Neural crest cell (in vitro differentiated cells): ENCODE measurements at places on chromosomes 1 and 21.

GRCh38 chr1:23718482-23718881 lies 24.8 kb upstream of the ELOA start:
- peak; percentile 43 for DNase-seq

DNA sequence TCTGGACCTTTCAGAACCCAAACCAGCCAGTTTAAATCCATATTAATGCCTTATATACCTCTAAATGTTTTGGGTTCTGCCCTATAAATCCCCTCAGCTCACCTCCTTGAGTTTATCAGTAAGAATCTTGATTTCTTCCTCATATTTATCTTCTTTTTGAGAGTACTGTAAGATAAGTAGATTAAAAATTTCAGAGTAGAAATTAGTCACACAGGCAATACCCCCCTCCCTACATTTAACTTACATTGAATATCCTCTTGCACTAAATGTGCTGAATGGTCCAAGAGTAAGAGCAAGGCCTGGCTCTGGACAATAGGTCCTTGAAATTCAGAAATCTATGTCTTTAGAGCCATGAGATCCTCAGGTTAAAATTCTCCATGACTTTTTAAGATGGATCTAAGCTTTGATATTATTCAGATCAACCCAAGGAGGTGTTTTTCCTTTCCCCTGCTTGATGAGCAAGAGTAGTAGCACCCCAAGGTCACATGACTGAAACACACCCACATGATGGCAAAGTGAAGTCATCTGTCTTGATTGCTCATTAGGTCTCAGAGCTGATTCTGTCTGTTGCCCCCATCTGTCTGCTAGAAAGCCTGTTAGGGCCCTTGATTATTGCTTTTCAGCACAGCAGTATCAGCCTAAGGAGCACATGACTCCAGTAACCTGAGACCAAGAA lies 15.8 kb upstream of the NUP210L start:
- no peak for DNase-seq

GRCh38 chr1:58654322-58654721 lies 45.5 kb downstream of the MYSM1 start:
- DNase-seq, result no peak

- no peak for DNase-seq
Measured at GRCh38 chr21:44802396-44803153, 955 bp upstream of the UBE2G2 start.

- no peak for DNase-seq
Measured at GRCh38 chr21:45894906-45895777, 86.4 kb upstream of the COL6A1 start.

GRCh38 chr1:244297616-244298015 lies 154.1 kb downstream of the ADSS2 start:
- no peak for DNase-seq

- no peak for DNase-seq
Measured at GRCh38 chr1:39670689-39671088, 1.2 kb downstream of the NT5C1A start.

GRCh38 chr1:200448034-200448762 lies 38.4 kb upstream of the ZNF281 start:
- no peak for DNase-seq

DNA sequence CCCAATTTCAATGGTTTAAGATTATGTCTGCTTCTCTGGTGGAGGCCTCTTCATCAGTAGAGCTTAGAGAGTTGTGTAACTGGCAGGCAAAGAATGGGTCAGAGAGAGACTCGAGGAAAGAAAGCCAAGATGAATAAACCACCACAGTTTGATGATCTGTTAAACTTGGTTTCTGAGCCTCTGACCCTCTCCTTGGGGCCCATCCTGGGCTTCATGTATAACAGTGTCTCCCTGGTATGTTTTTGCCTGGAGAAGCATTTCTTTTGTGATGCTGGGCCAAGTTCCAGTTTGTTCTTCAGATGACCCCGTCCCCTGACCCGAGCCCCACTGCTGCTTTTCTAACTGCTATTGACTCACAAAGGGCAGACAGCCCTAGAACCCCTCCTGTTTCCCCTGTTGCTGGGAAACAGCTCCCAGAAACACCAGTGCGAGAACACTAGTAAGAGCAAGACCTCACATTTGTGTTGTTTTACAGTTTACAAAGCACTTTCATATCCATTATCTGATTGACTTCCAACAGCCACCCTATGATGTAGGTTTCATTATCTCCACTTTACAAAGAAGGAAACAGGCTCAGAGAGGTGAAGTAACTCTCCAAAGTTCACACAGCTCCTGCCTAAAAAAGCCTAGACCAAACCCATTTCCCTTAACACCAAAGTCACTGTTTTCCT lies 9.0 kb downstream of the CD2 start:
- no peak for DNase-seq

DNA sequence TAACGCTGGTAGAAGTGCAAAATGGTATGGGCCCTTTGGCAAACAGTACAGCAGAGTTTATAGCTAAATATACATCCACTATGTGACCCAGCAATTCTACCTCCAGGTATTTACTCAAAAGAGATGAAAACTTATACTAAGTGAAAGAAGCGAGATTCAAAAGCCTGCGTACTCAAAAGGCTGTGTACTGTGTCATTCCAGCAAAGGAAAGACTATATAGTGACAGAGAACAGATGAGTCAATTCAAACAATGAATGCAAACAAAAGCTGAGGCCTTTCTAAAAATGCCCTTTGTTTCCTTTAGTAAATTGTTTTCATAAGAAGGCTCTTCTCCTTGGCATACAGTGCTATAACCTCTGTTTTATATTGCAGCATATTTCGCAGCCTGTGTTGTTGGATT lies 268.8 kb upstream of the CSF3R start:
- no peak for DNase-seq

GRCh38 chr21:25637851-25638659 lies 1.0 kb upstream of the JAM2 start:
- DNase-seq, result no peak

DNA sequence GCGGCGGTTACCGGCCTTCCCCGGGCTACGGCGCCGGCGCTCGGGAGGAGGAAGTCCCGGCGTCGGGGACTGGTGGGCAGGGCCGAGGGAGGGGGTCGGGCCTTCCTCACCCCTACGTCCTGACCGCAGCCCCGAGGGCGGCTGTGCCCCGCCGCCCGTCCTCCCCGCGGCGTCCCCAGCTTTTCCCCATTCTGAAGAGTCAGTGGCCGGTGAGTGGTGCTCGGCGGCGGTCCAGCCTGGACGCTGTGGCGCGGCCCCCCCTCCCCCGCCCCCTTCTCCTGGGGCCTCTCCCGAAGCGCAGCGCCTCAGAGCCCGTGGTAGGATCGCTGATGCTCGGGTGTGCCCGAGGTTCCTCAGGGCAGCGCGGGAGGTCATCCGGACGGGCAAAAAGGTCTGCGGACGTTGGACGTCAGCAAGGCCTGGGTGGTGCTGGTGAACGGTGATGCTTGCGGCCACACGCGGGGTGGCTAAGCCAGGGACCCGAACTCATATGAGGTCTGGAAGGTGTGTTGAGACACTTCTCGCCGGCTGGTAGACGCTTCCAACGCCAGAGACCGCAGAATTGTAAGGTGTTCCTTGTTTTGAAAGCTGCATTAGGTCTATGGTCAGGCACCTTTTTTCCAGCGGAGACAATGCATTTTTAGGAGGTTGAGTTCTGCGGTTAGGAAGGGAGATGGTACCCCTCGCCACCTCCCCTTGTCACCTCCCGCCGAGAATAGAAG lies 725 bp downstream of the SLC25A33 start:
- DNase-seq, result peak; percentile 37

- DNase-seq, result peak; percentile 51
Measured at GRCh38 chr1:34460193-34460592, 283.5 kb downstream of the C1orf94 start.

DNA sequence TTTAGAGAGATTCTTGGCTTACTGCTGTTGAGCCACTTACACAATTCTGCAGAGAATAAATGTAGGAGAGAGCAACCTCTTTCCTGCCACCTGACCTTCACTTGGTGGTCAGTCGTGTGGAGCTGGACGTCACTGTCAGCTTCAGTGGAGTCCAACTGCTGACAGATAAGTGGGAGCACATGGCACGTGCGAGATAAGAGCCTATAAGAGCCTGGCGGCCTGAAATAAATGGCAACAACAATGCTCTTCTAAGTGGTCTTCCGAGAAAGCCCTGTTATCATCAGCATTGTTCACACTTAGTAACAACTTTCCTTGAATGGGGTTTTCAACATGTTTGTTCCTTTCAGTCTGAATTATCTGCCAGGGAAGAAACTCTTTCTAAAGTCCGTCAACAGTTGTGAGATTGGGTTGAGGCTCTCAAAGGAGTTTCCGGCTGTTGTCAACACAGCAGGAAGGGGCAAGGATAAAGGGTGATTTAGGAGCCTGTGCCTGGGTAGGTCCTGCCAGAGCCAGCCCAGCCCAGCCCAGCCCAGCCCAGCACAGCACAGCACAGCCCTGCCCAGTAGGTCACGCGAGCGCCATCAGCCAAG lies 57.2 kb upstream of the RUNX1 start:
- DNase-seq, result no peak

GRCh38 chr1:243256590-243256989 lies 749 bp downstream of the SDCCAG8 start:
- no peak for DNase-seq

DNA sequence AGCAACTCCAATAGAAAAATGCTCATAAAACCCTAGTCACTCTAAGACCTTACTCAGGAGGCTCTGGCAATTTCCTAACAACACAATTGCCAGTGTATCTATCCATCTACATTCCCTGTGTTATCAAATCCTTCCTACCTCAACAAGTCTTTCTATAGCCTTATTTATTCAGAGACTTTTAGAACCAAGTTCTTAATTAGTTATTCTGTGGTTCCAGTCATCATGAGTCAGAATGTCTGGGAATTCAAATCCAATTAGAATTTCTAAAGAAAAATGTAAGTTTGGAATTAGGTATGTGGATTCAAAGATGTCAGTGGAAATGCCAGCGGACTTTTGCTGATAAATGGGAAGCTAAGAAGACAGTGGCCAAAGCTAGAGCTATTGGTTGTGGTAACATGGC lies 302.6 kb upstream of the C1orf87 start:
- DNase-seq, result no peak

GRCh38 chr1:41671116-41671755 lies 186.8 kb upstream of the EDN2 start:
- no peak for DNase-seq

GRCh38 chr1:73947009-73947408 lies 251.0 kb downstream of the LRRIQ3 start:
- DNase-seq, result no peak

GRCh38 chr1:112594208-112594876 lies 24.6 kb downstream of the ST7L start:
- DNase-seq, result no peak

DNA sequence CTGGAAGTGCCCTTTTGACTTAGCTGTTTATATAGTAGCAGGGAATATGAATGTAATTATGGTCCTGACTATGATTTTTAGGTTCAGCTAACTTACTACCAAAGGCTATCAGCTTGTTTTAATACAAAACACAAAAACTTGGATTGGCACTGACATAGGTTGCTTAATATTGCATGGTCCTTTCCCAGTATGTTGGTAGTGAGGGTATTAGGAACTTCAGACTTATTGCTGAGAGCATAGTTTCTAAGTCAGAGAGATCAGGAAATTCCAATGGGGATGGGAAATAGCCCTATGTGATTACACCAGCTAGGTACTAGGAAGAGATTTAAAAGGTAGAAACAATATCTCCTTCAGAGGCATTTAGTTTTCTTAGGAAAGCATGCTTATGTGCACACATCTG lies 7.7 kb downstream of the ARID1A start:
- no peak for DNase-seq

DNA sequence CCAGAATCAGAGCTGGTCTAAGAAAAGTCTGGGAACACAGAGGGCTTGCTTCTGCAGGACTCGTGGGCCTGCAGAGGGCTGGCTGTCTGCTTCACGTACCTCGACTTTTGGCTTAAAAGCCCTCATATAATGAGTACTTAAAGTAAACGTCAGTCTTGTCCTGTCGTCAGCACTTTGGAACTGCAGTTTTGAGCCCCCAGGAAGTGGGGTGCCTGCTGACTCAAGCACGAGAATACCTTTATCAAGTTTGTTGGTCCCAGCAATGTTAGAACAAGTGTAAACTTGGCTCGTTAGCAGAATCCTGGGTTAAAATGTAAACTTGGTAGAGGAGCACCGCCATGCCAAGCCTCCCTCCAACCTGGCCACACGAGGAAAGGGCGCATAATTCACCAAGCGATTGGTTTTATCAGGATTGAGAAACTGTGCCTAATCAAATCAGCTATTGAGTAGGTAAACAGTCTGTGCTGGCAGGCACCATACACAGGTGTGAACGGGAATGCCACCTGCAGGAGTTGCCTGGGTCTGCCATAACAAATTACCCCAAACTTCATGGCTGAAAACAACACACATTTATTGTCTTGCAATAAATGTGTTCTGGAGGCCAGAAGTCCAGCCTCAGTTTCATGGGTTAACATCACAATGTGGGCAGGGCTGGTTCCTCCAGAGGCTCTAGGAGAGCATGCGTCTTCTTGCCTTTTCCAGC lies 45.0 kb upstream of the FHAD1 start:
- DNase-seq, result no peak

DNA sequence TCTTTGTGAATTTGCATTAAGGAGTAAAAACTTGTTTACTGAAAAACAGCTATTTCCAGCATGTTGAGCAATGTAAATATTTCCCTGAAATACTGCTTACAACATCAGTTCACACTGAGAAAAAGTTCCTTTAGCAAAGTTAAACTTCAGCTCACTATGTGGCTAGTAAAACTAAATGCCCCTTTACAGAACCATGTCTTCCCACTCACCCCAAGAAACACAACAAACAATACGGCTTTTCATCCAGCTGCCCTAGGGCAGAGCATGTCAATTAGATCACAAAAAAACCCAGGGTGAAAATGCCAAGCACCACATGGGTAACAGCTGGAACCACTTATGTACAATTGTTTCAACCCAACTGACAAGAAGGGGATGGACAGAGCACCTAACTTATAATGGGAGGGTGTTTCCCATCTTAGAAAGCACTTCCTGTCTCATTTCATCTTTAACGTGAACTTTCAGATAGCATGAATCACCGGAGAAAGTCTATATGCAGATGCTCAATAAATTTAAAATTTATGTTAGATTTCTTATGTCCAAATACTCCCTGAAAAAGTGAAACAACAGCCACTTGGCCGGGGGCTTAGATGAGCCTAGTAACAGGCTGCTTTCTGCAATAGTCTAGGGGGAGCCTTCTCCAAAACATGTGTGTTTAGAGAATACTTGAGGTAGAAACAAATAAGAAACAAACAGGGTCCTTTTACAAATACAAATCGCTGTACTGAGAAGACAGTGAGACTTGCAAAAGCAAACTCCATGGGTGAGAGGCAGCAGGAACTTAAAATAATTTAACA lies 6.6 kb downstream of the NID1 start:
- peak; percentile 29 for DNase-seq
